ENCODE measurements at places on chromosomes 5 and 9. TPM values are rescaled to one million over a fixed set of nuclear protein-coding genes. Genes with fewer than 3 reads are reported as not detected.

The SPINK4 gene
- not detected for total RNA-seq

The ADRB2 gene
- total RNA-seq: 68.8 TPM

The AGGF1 gene
- total RNA-seq: 21.3 TPM

The TMOD1 gene
- total RNA-seq: 4.4 TPM

The TNFSF15 gene
- total RNA-seq: 0.57 TPM

The ITK gene
- 3.5 TPM for total RNA-seq

The NACC2 gene
- total RNA-seq: 14.9 TPM

The TXNDC8 gene
- not detected for total RNA-seq

The FAM153A gene
- total RNA-seq: 10.9 TPM

DNA sequence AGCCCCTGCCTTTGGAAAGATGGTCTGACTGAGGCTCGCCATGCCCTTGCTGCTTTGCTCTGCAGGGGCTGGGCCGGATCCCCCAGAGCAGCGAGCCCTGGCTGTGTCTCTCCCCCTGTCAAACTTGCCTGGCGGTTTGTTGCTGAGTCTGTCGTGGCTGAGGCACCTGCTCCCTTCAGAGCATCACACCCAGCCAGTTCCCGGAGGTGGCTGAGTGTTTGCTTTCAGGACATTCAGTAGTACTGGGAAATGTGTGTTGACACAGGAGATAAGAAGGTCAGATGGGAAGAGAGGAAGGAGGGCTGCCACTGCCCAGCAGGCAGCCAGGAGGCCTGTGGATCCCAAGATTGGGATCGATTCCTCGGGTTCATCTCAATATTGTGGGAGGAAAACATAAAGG, 62.9 kb downstream of the GADD45G start:
- no peaks in the 10 kb centered on the region for H3K36me3 ChIP-seq
- DNase-seq: no peak
- H3K27me3 ChIP-seq: no peaks in the 10 kb centered on the region
- peaks cover 20% of the 10 kb centered on the region for H3K4me1 ChIP-seq

DNA sequence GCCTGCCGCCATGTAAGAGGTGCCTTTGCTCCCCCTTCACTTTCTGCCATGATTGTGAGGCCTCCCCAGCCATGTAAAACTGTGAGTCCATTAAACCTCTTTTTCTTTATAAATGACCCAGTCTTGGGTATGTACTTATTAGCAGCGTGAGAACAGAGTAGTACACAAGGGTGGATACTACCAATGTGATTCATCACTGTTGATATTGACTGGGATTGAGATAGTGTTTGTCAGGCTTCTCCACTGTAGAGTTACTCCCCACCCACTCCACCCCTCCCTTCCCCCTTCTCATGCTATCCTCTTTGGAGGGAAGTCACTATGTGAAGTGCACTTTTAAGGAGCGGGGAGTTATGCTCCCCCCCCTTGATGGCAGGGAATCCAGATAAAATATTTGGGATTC, 11.4 kb upstream of the CRHBP start:
- no peak overlapping the region for H3K4me3 ChIP-seq
- H3K27me3 ChIP-seq: no peaks in the 10 kb centered on the region
- no peaks in the 10 kb centered on the region for H3K36me3 ChIP-seq
- no peak overlapping the region for H3K27ac ChIP-seq
- H3K4me1 ChIP-seq: no peaks in the 10 kb centered on the region
- no peak for DNase-seq

GRCh38 chr9:100589582-100589981, 11.7 kb downstream of the CAVIN4 start:
- H3K4me1 ChIP-seq: no peaks in the 10 kb centered on the region
- no peaks in the 10 kb centered on the region for H3K36me3 ChIP-seq
- DNase-seq: no peak
- no peak overlapping the region for H3K27ac ChIP-seq
- no peaks in the 10 kb centered on the region for H3K27me3 ChIP-seq
- H3K4me3 ChIP-seq: no peak overlapping the region

DNA sequence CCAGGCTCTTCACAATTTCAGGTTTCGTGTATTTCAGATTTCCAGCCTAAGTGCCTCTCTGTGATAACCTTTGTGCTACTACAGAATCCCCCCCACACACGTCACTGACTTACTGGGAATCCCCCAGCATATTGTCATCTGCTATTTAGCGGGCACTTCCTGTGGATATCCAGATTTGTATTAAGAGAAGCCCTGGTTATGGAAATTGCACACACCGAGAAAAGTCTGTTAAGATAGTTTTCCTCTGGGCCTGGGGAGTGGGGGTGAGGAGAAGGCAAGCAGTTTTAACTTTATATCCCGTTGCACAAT, 269.9 kb downstream of the MED10 start:
- H3K36me3 ChIP-seq: no peaks in the 10 kb centered on the region
- H3K4me1 ChIP-seq: no peaks in the 10 kb centered on the region
- no peak overlapping the region for H3K4me3 ChIP-seq

GRCh38 chr5:145925353-145925752, 11.0 kb upstream of the SH3RF2 start:
- peaks cover 22% of the 10 kb centered on the region for H3K4me1 ChIP-seq
- H3K27me3 ChIP-seq: no peaks in the 10 kb centered on the region
- no peak overlapping the region for H3K4me3 ChIP-seq

DNA sequence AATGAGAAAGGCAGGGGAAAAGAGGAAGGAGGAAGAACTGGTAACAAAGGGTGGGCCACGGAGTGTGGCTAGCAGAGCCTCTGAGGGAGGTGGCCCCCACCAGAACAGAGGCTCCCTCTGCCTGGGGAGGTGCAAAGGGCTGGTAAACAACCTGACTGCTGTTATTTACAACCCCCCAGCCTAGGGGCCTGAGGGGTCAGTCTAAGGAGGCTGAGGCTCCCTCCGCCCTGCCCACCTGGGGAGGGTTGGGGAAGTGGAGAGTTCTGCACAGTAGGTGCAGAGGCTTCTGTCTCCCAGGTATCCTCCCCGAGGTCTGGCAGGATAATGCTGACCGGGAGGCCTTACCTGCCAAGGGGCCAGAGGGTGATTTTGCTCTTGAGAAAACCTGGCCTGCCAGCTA, 35.6 kb upstream of the SMU1 start:
- H3K4me3 ChIP-seq: no peak overlapping the region
- peaks cover 17% of the 10 kb centered on the region for H3K4me1 ChIP-seq
- no peak for DNase-seq
- H3K27me3 ChIP-seq: no peaks in the 10 kb centered on the region
- no peak overlapping the region for H3K27ac ChIP-seq

GRCh38 chr5:173896631-173897030, 8.5 kb downstream of the CPEB4 start:
- no peak for DNase-seq
- no peak overlapping the region for H3K27ac ChIP-seq
- peaks cover 50% of the 10 kb centered on the region for H3K4me1 ChIP-seq
- no peaks in the 10 kb centered on the region for H3K27me3 ChIP-seq
- H3K4me3 ChIP-seq: no peak overlapping the region

GRCh38 chr5:386432-387341, 56.3 kb upstream of the EXOC3 start:
- H3K4me3 ChIP-seq: no peak overlapping the region
- H3K27ac ChIP-seq: no peak overlapping the region
- H3K36me3 ChIP-seq: no peaks in the 10 kb centered on the region
- no peaks in the 10 kb centered on the region for H3K4me1 ChIP-seq
- peaks cover 15% of the 10 kb centered on the region for H3K27me3 ChIP-seq

GRCh38 chr5:125042261-125042890, 295.9 kb upstream of the ZNF608 start:
- no peaks in the 10 kb centered on the region for H3K27me3 ChIP-seq
- H3K36me3 ChIP-seq: no peaks in the 10 kb centered on the region
- no peak for DNase-seq
- no peak overlapping the region for H3K27ac ChIP-seq
- peaks cover 14% of the 10 kb centered on the region for H3K4me1 ChIP-seq
- no peak overlapping the region for H3K4me3 ChIP-seq

DNA sequence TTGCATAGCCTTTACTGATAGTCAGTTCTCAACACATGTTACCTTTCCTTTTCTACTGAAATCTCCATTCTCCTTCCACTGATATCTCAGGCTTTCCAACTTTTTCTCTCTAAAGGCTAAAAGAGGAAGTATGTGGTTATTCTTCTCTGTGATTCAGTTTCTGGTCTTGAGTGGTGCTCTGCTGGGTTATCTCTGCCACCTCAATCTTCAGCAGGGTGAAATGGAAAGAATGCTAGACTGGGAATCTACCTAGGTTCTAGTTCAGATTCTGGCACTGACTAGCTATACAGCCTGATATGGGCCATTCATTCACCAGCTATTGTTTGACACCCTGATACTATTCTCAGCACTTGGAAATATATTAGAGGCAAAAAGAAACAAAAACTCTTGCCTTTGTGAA, 124.9 kb upstream of the GRIA1 start:
- H3K27me3 ChIP-seq: no peaks in the 10 kb centered on the region
- no peak for DNase-seq
- H3K4me3 ChIP-seq: no peak overlapping the region
- H3K27ac ChIP-seq: no peak overlapping the region
- no peaks in the 10 kb centered on the region for H3K36me3 ChIP-seq

DNA sequence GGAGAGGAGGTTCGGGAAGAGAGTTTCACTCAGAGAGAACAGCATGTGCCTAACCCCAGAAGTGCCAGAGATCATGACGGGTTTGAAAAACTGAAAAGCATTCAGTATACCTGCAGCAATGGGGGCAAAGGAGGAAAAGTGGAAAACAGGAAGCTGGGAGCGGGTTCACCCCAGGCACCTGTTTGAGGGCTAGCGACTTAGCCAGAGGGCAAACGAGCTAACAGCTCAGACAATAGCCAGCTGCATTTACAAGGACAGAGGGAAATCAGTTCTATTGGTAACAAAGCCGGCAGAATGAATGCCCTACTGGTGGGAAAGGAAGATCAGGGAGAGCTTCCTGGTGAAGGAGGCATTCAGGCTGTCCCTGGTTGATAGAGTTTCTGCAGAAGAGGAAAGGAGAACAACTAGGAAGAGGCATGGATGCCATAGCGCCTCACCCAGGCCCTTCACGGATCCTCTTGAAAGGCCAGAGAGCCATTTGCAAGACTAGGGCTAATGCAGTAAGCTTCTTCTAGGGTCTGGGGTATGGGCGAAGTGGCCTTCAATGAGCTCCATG, 141.7 kb upstream of the ADRA1B start:
- DNase-seq: no peak
- peaks cover 10% of the 10 kb centered on the region for H3K27me3 ChIP-seq
- no peak overlapping the region for H3K27ac ChIP-seq

- no peak for DNase-seq
- H3K4me3 ChIP-seq: no peak overlapping the region
- no peaks in the 10 kb centered on the region for H3K27me3 ChIP-seq
- no peak overlapping the region for H3K27ac ChIP-seq
- no peaks in the 10 kb centered on the region for H3K36me3 ChIP-seq
Measured at GRCh38 chr9:81565144-81565543, 124.2 kb downstream of the TLE1 start.

DNA sequence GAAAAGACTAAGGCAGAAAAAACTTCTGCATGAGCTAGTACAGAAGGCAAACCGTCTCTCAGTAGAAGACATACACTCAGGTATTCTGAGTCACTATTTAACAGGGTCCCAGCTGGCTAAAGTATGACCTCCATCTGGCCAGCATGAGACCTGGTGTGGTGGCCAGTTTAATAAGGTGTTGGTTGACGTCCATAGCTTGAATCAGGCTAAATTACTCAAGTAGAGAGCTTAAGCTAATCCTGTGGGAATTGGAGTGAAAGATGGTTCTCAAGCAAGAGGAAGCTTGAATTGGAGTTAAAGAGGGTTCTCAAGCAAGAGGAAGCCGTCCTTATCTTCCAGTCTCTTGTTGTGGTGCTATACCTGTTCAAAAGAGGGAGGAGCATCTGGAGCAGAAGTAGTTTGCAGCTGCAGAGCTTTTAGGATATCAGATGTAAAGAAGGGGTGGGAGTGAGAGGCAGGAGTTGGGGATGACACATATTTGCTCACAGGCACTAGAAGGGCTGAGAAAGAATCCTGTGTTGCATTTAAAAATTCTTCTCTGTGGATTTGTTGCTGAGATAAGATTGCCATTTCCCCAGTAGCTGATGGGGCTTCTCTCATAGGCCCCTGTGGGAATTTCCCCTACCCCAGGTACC, 136.1 kb upstream of the RUSC2 start:
- no peak overlapping the region for H3K27ac ChIP-seq
- no peak for DNase-seq
- no peaks in the 10 kb centered on the region for H3K27me3 ChIP-seq
- no peaks in the 10 kb centered on the region for H3K36me3 ChIP-seq
- peaks cover 24% of the 10 kb centered on the region for H3K4me1 ChIP-seq

DNA sequence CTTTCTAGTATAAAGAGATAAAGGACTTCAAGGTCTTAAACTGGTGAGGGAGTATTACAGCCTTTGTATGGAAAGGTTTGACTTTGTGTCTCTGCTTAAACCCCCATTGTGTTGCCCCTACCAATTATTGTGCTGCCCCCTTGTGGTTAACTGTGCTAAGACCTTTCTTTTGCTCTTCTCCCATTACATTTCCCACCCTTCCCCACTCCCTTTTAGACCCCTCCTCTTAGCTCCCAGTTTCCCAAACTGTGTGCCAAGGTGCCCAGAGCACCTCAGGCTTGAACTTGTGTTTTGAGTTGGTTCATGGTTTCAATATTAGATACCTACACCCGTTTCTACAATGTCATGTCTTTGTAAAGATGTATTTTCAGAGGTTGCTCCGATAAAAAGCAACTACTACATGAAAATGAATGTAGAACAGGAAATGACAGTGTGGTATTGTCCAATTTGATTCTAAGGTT, 2.9 kb downstream of the JAK2 start:
- no peak overlapping the region for H3K27ac ChIP-seq
- peak overlapping the region; percentile 98 for H3K4me3 ChIP-seq
- peaks cover 48% of the 10 kb centered on the region for H3K4me1 ChIP-seq
- no peak for DNase-seq
- H3K27me3 ChIP-seq: no peaks in the 10 kb centered on the region

GRCh38 chr9:94860678-94861588, 134.4 kb downstream of the AOPEP start:
- no peak overlapping the region for H3K4me3 ChIP-seq
- H3K36me3 ChIP-seq: no peaks in the 10 kb centered on the region
- DNase-seq: no peak
- no peaks in the 10 kb centered on the region for H3K27me3 ChIP-seq
- peaks cover 41% of the 10 kb centered on the region for H3K4me1 ChIP-seq
- H3K27ac ChIP-seq: peak overlapping the region; percentile 57

GRCh38 chr5:66477596-66477995, 118.6 kb upstream of the MAST4 start:
- no peaks in the 10 kb centered on the region for H3K36me3 ChIP-seq
- DNase-seq: no peak
- H3K27me3 ChIP-seq: no peaks in the 10 kb centered on the region
- no peaks in the 10 kb centered on the region for H3K4me1 ChIP-seq
- H3K4me3 ChIP-seq: no peak overlapping the region
- no peak overlapping the region for H3K27ac ChIP-seq

- H3K36me3 ChIP-seq: no peaks in the 10 kb centered on the region
- no peak overlapping the region for H3K4me3 ChIP-seq
- DNase-seq: no peak
- no peak overlapping the region for H3K27ac ChIP-seq
- no peaks in the 10 kb centered on the region for H3K27me3 ChIP-seq
Measured at GRCh38 chr5:129767927-129768380, 20.1 kb downstream of the MINAR2 start.

GRCh38 chr9:82488313-82489200, 500.0 kb downstream of the SPATA31D1 start:
- no peaks in the 10 kb centered on the region for H3K36me3 ChIP-seq
- H3K27ac ChIP-seq: peak overlapping the region; percentile 71
- no peak for DNase-seq
- no peak overlapping the region for H3K4me3 ChIP-seq
- peaks cover 16% of the 10 kb centered on the region for H3K4me1 ChIP-seq

GRCh38 chr5:148855249-148856008, 29.0 kb downstream of the ADRB2 start:
- H3K4me1 ChIP-seq: peaks cover 25% of the 10 kb centered on the region
- H3K27ac ChIP-seq: peak overlapping the region; percentile 43
- no peaks in the 10 kb centered on the region for H3K36me3 ChIP-seq
- H3K27me3 ChIP-seq: no peaks in the 10 kb centered on the region
- no peak overlapping the region for H3K4me3 ChIP-seq

- no peaks in the 10 kb centered on the region for H3K27me3 ChIP-seq
- peaks cover 12% of the 10 kb centered on the region for H3K4me1 ChIP-seq
- peaks cover 5% of the 10 kb centered on the region for H3K36me3 ChIP-seq
Measured at GRCh38 chr9:97629156-97629555, 4.0 kb downstream of the TSTD2 start.
